ENCODE measurements at places on chromosomes 12 and 14. TPM values are rescaled to one million over a fixed set of nuclear protein-coding genes. Genes with fewer than 3 reads are reported as not detected.

ASPG gene
- 50.4 TPM for polyA plus RNA-seq

GLS2 gene
- polyA plus RNA-seq, result 4.2 TPM

GRIN2B gene
- polyA plus RNA-seq, result not detected

GLT1D1 gene
- polyA plus RNA-seq, result 0.06 TPM

OR4E2 gene
- not detected for polyA plus RNA-seq

ACVRL1 gene
- 5.2 TPM for polyA plus RNA-seq

DHH gene
- polyA plus RNA-seq, result 0.21 TPM
